ENCODE measurements at places on chromosomes 16 and 17. TPM values are rescaled to one million over a fixed set of nuclear protein-coding genes. Genes with fewer than 3 reads are reported as not detected.

SOCS3 gene
- 12.1 TPM for polyA plus RNA-seq

DLX3 gene
- polyA plus RNA-seq, result 1.2 TPM

DNA sequence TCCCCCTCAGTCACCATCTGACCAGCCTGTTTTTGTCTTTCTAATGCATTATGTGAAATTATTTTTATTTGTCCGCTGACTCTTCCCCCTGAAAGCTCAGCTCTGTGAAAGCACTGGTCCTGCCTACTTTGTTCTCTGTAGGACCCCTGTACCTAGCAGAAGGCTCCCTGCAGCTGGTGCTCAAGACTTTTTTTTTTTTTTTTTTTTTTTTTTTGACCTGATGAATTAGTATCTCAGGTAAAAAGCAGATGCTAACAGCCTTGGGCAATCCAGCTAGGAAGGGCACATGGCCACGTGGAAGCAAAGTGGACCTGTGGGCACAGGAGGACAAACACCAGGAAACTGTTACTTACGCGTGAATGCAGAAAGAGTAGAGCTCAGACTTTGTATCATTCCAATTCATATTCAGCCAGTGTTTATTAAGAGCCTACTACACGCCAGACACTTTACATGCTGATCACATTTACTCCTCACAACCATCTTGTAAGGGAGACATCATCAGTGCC lies 629 bp upstream of the UNC119 start:
- DNase-seq, result no peak

- DNase-seq, result no peak
These were observed at the start of gene USP22 for GRCh38 chr17:21042458-21043295. USP22 (minus strand) TSS chr17:21043011; CDS start chr17:21042835, 176 bp downstream.

DNA sequence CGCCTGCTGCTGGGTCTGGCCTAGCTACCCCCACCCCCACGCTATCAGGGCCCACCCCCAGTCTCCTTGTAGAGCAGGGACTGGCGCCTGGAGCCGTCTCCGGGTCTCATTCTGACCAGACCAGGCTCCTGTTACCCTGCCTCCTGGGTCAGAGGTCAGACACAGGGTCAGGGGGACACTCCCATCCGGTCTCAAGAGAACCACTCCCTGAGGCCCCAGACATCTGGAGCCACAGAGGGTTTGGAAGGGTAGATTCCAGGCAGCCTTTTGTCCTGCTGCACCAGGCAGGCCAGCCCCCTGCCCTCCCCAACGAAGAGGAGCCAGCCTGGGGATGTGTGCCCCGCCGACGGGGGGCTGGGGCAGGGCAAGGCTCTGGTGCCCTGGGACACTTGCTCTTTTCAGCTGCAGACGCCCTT lies 944 bp upstream of the WFIKKN1 start:
- DNase-seq, result no peak

DNA sequence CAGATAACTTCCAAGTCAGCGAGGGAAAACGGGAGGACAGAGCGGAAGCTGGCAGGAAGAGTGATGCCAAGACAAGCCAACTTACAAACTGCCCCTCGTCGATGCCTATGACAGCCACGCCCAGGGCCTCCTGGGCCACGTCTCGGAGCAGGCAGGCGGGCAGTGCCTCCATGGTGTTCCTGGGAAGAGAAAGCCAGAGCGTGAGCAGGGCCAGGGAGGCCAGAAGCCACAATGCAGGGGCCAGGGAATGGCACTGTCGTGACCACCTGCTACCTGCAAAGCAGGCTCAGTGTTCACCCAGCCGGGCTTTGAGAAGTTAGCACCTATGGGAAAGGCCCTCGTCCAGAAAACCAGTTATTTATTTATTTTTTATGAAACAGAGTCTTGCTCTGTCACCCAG lies 4.3 kb downstream of the TK1 start:
- DNase-seq, result no peak

DNA sequence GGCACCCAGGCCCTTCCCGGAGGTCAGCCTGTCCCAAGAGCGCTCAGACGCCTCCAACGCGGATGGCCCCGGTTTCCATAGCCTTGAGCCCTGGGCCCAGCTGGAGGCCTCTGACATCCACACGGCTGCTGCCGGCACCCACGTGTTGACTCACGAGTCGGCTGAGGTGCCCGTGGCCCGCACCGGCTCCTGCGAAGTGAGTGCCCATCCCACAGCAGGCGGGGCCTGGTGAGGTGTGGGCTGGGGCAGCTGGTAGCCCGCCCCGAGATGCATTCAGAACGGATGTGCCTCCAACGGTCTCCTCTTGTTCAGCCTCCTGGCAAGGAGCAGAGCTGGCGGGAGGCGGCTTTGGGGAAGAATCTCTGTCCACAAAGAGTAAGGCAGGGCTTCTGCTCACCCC lies 2.7 kb downstream of the WDR90 start:
- DNase-seq, result no peak

CLEC3A gene
- polyA plus RNA-seq, result not detected

XAF1 gene
- polyA plus RNA-seq, result 18.8 TPM

GRCh38 chr17:36989173-36989572 lies 40.4 kb downstream of the AATF start:
- no peak for DNase-seq

TEX2 gene
- polyA plus RNA-seq, result 27.5 TPM

Measured in left kidney (tissue), 8 donors.